ENCODE measurements at places on chromosomes 11 and 22. TPM values are rescaled to one million over a fixed set of nuclear protein-coding genes. Genes with fewer than 3 reads are reported as not detected.

C11orf97 gene
- total RNA-seq = not detected

OR52H1 gene
- total RNA-seq = 0.26 TPM

GRCh38 chr11:3865388-3866193, 10.1 kb downstream of the STIM1 start:
- DNase-seq = no peak

DNA sequence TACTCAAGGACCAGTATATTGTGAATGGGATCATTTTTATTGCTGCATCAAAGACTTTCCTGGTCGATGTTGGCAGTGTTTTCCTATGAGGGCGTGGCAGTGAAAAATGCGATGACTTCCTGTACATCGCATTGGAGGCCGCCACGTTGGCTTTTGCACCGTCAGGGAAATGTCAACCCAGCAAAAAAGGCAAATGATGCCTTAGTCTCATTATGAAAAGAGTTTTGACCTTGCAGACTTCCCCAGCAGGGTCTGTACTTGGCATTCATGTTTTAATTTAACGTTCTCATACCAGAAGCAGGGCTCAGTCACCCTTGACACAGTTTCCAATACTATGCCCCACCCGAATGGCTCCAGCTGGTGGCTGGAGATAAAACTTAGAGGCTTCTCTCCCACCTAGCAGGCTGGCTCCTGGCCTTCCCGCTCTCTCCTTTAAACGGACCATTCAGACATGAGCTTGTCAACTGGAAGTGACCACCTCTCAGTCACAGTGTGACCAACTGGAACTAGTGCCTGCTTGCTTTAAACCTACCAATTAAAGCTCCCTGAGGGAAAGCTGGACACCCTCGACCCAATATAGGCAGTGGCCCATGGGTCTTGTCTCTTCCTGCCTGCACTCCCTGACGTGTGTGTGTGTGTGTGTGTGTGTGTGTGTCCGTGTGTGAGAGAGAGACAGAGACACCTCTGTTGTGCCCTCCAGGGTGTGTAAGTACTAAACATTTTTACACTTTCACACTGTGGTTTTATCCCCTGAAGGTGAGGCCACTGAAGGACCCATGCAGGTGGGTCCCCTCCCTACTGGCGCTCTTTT, 8.7 kb upstream of the GDPD5 start:
- no peak for DNase-seq

DNA sequence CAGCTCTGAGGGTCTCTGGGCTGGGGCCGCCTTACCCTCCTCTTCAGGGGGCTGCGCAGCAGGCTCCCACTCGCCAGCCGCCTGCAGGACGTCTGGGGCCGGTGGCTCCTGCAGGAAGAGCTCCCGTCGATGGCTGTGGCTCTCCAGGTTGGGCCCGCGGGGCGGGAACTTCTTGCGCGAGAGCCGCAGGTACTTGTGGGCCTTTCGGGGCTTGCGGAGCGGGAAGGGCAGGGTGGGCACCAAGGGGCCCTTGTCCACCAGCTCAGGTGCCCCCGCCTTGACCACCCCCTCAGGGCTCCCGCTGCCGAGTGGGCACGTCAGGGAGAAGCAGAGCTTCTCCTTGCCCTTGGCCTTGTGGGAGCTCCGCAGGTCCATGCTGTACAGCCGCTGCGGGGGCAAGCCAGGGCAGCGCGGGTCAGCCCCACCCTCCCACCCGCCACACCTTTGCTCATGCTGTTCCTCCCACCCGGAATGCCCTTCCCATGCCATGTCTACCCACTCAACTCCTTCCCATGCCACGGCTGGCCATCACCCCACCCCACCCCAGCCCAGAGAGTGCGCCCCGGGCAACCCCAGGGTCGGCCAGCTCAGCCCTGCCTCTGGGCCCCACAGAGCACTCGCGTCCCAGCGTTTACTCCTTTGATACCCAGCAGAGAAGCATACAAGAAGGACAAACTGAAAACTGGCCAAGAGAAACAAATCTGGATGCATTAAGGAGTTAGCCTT, 18.0 kb downstream of the CBX7 start:
- no peak for DNase-seq

DNA sequence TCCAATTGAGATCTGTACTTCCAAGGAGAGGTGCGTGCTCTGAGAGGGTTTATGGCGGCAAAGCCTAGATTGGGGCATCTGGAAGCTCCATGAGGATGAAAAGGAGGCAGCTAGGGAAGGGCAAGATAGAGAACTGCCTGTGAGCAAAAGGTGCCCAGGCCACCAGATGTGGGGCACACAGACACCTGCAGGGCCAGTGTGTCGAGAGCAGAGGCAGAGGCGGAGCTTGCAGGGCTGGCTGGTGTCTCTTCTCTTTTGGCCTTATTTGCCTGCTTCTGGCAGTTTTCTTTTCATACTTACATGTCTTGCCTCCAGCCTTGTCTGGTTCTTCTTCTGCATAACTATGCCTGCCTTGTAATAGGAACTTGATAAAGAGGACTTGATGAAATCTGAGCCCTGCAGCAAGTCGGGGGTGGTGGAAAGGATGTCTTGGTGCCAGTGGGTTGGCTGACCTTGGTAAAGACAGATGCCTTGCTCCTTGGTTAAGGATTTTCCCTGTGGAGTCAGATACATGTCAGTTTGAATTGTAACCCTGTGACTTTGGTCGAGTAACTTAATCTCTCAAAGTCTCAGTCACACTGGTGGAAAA, 680.3 kb downstream of the NTM start:
- DNase-seq = no peak

All from progenitor cell of endocrine pancreas (in vitro differentiated cells).